ENCODE measurements at places on chromosomes 11 and 22.

DNA sequence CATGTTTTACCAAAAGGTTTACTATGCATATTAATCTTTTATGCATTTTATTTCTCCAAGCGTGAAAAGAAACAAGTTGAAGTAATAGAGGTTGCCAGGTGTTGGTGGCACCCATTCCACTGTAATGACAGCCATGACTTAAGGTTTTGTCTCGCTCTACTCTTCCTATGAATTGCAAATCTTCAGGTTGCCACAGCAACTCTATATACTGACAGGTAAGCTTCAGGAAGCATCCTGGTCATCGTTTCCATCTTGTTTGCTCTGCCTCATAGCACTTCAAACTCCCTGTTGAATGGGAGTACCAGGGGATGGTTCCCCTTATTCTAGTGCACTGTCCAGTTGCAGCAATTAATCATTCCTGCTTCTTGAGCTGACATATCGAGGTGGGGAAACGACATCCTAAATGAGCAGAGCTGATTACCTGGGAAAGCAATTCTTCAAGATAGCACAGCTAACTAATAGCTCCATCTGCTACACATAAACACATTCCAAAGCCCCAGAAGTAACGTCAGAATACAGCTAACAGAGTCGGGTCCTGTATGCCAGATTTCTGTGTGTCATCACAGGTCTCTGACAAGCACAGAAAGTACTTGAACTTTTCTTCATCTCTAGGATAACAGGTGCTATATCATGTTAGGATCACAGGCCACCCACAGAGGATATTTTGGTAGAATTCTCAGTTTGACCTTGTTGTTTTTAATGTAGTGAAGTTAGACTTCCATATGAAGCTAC is 80.3 kb downstream of the CADM1 start:
- DNase-seq = no peak

DNA sequence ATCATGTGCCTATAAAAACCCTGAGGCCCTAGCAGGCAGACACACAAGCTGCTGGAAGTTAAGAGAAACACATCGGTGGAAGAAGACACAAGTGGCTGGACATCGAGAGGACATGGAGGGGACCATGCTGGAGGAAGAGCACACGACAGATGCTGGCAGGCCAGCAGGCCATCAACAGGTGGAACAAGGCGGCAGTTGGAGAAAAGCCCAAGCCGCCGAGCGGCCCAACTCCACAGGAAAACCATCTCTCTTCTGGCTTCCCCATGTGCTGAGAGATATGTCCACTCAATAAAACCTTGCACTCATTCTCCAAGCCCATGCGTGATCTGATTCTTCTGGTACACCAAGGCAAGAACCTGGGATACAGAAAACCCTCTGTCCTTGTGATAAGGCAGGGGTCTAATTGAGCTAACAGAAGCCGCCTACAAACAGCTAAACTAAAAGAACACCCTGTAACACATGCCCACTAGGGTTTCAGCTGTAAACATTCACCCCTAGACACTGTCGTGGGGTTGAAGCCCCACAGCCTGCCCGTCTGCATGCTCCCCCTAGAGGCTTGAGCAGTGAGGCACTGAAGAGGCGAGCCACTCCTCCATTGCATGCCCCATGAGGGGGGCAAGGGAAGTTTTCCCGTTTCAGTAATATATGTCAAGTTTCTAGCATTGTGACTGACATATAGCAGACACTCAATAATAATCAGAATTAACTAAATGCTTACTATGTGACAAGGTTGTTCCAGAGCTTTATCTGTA is 39.0 kb upstream of the MMP20 start:
- peak; percentile 17 for DNase-seq

DNA sequence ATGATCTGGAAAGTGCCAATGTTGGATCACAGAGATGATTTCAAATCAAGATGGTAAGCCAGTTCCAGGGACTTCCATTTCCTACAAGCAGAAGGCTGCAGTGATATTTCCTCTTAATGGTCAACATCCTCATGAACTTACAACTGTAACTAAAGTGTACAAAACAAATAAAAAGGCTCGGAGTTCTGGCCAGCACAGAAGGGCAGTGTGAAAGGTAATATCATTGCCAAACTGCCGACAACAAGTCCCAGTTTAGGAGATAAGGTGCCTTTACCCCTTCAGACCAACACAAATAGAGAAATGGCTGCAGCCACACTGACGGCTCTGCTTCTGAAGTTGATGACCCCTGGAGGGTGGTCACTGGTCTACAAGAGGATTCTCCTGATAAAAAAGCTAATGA is 91.1 kb downstream of the ETS1 start:
- no peak for DNase-seq

- DNase-seq = no peak
Measured at GRCh38 chr22:27995801-27996528, 76.9 kb upstream of the PITPNB start.

DNA sequence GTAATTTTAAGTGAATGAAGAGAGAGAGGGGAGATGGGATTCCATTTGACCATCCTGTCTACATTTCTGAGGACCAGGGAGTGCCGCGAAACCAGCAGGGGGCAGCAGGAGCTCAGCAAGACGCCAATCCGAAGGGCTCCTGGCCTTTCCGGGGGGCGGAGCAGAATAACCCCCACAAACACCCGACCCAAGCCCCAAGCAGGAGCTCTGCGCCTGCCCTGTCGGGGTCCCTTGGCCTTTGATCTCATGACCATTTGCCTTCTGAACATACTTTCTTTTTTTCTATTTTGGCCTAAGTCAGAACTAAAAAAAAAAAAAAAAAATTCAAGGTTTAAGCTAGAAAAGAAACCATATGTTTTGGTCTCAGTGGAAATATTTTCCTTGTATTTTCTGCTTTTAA is 21.9 kb upstream of the SCN2B start:
- DNase-seq = peak; percentile 86

- DNase-seq = no peak
Measured at GRCh38 chr11:85076535-85077330, 550.4 kb downstream of the DLG2 start.

- no peak for DNase-seq
Measured at GRCh38 chr11:119924017-119924416, 195.0 kb upstream of the NECTIN1 start.

DNA sequence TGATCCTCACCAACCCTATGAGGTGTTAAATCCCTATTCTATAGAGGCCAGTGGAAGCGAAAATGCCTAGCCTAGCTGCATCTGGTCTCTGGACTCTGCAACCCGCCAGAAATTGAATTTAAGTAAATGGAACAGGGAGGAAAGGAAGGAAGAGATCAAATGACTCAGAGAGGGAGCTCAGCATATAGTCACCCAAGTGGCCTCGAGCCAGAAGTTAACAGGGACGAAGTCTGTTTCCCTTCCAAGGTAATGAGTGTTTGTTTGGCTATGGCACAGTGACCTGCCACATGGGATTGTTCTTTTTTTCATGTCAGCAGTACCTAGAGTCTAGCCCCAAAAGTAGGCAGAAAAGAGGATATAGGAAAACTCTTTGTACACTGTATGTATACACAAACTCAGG is 66.3 kb downstream of the PAK1 start:
- DNase-seq = no peak

GRCh38 chr22:26617271-26618199 is at the start of gene CRYBB1:
Gene CRYBB1, minus strand, starts transcription at chr22:26618027. Its CDS starts 1,708 bp downstream, at chr22:26616319.
- DNase-seq = no peak

- peak; percentile 76 for DNase-seq
Measured at GRCh38 chr22:38353142-38353629, 36.0 kb upstream of the CSNK1E start.

DNA sequence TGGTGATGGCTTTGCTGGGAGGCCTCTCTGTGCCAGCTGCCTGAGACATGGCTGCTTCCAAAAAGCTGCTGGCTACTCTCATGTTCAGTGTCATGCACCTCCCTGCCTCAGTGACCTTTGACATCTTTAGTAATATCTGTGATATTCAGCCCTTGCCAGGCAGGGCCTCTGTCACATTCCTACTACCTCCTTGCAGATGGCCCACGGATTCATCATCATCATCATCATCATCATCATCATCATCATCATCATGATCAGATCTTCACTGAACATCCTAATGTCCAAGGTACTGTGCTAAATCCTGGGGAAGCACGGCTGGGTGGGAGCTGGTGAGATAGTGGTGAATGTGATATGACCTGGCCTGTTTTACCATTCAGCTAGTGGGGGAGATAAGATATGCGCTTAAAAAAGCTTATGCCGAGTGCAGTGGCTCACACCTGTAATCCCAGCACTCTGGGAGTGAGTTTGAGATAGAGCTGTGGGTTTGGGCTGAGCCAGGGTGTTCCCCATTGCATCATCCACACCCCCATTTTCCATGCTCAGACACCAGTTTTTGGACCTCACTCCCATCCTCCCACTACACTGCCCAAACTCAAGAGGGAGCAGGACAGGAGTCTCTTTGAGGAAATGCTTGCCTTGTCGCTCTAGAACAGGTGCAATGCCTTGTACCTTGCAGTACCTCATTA is 17.1 kb upstream of the TMPRSS13 start:
- DNase-seq = no peak

DNA sequence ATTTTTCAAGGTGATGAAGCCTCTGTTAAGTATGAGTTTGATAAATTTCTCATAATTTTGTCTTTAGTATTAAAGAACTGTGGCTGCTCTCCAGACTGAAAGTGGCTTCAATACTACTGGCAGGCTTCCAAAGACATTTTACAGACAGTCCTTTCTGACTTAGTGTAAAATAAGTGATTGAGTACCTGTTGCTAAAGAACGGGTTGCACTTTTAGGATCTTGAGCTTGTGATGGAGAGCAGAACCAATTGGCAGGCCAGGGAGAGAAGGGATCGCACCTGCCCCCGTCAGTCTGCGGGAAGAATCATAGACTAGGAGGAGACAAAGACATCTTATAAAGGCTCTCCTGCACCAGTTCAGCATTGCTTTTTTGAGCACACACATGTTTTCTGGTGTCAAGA is 4.4 kb downstream of the NCAM1 start:
- DNase-seq = no peak

GRCh38 chr11:125688066-125688465 is 7.4 kb upstream of the ACRV1 start:
- no peak for DNase-seq

DNA sequence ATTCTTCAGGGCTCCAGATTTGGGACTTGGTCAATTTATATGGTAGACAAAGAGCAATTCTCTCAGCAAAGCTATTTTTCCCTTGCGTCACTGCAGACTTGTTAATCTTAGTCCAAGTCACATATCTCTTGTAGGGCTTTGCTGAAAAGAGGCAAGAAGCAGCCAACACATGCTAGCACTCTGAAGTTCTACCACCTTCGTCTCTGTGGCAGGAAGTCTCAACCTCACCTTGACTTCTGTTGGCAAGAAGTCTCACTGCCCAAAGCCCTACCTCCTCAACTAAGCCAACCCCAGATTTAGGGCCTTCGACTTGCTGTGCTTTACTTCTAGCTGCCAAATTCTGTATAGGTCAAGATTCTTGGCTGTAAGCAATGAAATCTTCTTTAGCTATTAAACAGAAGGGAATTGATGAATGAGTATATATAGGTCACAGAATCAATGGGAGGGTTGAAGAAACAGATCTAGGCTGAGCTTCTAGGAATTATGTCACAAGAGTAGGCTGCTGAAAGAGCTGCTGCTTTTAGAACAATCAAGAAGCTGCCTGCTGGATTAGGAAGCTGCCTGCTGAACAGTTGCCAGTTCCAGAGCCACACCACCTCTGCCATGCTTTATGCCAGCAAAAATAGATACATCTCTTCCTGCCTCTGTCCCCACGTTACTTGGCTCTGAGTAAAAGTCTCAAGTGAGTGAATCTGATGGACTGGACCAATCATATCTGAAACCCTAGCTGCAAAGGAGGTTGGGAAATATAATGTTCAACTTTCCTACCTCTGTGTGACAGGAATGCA is 17.6 kb upstream of the NCR3LG1 start:
- DNase-seq = no peak

- peak; percentile 2 for DNase-seq
Measured at GRCh38 chr11:126561327-126561893, 205.9 kb downstream of the ST3GAL4 start.

GRCh38 chr11:22510741-22511140 is 114.9 kb downstream of the FANCF start:
- DNase-seq = no peak
